Hematopoietic multipotent progenitor cell (in vitro differentiated cells): ENCODE measurements at places on chromosomes 7 and 10.

- DNase-seq: peak; percentile 26
Measured at GRCh38 chr7:2838873-2839578, 5.1 kb downstream of the GNA12 start.

DNA sequence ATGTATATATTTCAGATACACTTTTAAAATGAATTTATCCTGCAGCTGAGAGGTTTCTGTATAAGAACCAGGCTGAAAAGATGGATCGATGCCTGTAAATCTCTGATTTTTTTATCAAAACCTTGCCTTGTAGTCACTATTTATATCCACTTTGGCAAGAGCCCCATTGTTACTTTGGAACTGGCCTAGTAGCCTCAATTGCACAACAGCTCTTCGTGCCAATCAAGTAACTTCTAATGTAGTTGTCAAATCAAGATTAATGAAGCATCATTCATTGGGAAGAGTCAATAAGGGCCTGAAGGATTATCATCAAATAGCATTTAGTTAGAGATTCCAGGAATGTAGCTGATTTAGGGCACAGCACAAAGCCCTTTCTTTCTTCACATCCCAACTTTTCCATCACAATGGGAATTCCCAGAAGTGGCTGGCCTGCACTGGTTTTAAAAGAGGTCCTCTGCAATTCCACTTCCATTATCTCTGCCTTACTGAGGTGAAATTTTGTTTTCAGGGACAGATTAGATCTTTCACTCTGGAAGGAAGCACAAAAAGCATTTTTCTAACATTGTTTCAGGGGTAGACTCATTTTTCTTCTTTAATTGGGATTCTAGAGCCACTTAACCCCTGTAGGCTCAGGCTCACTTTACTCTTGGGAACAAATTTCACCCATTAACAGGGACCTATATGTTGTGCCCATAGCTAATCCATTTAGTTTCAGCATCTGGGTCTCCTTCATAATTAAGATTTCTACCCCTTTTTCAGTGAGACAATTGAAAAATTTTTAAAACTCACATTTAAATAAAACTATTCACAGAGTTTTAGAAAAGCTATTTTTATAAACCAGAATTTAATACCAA is 97.8 kb downstream of the CALCR start:
- no peak for DNase-seq

- DNase-seq: peak; percentile 18
Measured at GRCh38 chr7:92732316-92733036, 103.9 kb downstream of the CDK6 start.

DNA sequence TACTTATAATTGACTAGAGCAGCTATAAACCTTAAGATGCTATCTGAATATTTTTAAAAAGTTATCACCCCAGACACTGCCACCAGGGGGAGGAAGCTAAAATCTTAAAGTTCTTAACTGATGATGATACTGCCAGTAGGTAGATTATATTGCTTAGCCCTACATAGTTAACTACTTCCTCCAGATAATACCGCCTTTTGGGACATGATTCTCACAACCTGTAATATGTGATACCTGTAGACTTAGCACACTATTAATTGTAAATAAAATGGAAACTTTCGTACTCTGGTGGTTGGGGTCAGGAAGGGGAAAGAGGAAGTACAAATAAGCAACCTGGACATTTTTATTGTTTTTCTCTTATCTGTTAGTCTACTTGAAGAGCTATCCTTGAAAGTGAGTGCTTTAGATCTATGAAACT is 268.9 kb downstream of the ADK start:
- peak; percentile 5 for DNase-seq

- no peak for DNase-seq
Measured at GRCh38 chr7:21947056-21947455, 1.4 kb upstream of the CDCA7L start.

DNA sequence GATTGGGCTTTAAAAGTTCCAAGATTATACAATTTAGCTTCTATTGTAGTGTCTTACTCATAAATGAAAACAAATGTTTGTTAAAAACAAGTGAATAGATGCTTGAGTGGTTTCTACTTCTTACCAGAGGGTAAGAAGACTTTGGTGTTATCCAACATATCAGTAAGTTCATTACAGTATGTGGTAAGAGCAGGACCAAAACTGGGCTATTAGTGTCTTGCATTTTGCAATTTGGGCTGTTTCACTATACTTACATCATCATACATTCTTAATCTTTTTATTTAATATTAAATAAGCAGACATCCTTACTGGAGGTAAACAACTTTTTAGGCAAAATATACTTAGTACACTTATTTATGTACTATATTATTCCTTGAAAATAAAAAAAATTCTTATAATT is 248.4 kb upstream of the HGF start:
- DNase-seq: no peak

DNA sequence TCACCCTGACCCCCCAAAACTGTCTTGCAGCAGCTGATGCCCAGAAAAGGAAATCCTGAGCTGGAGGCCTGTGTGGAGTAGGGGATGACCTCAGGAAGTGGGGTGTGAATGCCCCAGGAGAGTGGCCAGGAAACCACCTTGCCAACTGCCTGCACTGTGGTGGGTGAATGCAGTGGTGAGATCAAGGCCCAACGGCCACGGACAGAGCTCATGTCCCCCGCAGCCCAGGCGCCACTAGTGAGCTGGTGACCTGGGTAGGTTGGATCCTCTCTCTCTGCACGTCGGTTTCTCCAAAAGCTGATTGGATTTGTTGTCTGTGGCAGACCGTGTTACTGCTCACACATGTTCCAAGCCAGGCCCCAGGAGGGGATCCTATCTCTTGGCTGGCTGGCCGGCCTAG is 448.9 kb downstream of the TCERG1L start:
- DNase-seq: no peak

DNA sequence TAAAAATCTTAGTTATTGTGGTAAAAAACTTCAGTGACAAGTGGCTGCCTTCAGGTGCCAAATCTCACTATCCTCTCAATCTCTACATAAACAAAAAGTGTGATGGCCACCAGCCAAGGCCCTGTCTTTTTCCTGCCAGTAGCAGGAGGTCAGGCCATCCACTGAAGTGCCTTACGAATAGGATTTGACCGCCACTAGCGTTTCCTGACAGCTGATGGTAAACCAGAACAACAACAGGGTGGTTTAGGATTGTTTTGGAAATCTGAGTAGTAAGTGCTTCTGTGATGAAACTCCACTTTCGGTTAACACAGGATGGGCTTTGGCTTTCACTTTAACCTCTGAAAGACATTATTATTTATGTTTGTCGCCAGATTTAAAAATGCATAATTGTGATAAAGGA is 55.7 kb upstream of the OGDHL start:
- no peak for DNase-seq

DNA sequence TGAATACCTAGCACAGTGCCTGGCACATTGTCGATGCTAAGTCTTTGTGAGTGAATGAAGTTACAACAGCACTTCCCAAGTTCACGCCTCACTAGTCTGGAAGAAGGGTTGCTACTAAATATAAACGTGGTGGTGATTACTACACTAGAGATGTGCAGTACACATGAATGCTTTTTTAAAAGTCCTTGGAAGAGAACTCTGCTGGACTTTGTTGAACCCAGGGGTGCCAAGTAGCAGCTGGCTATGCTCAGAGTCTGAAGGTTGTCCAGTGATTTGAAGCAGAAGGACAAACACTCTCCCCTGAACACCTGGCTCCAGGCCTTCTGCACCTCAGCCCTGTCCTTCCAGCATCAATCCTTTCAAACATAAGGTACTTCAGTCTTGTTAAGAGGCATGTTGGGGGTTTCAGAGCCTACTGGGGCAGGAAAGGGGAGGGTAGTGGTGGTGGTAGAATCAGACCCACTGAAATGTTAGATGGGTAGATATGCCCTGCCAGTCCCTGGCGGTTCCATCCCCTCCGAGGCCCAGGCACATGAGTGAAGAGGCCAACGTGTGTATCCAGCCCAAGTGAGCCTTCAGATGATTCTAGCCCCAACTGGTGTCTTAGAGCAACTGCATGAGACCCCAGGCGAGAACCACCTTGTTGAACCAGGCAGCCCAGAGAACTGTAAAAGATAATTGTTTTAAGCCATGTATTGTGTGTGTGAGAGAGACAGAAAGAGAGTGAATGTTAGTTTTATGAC is 94.4 kb downstream of the TAX1BP1 start:
- DNase-seq: no peak

- no peak for DNase-seq
Measured at GRCh38 chr7:117872561-117873309, 506 bp downstream of the CTTNBP2 start.

- no peak for DNase-seq
Measured at GRCh38 chr10:1214882-1215540, 158.8 kb downstream of the WDR37 start.

- DNase-seq: no peak
Measured at GRCh38 chr7:106488465-106488864, 172.5 kb downstream of the CCDC71L start.

DNA sequence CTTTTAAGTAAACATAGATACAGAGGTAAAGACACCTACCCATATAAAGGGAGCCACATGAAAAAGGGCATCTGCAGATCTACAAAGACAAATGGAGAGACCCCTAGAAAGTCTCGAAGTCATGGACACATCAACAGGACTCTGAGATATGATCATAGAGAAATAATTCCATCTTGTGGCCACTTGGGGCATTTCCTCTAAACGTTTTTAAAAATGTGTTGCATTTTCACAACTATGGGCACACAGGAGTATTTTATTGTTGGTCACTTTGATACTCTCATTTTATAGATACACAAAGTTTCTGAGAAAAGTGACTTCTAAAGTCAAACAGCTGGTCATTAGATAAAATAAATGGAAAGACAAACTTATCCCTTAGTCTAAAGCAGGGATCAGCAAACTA is 87.1 kb downstream of the CRTAC1 start:
- DNase-seq: no peak

DNA sequence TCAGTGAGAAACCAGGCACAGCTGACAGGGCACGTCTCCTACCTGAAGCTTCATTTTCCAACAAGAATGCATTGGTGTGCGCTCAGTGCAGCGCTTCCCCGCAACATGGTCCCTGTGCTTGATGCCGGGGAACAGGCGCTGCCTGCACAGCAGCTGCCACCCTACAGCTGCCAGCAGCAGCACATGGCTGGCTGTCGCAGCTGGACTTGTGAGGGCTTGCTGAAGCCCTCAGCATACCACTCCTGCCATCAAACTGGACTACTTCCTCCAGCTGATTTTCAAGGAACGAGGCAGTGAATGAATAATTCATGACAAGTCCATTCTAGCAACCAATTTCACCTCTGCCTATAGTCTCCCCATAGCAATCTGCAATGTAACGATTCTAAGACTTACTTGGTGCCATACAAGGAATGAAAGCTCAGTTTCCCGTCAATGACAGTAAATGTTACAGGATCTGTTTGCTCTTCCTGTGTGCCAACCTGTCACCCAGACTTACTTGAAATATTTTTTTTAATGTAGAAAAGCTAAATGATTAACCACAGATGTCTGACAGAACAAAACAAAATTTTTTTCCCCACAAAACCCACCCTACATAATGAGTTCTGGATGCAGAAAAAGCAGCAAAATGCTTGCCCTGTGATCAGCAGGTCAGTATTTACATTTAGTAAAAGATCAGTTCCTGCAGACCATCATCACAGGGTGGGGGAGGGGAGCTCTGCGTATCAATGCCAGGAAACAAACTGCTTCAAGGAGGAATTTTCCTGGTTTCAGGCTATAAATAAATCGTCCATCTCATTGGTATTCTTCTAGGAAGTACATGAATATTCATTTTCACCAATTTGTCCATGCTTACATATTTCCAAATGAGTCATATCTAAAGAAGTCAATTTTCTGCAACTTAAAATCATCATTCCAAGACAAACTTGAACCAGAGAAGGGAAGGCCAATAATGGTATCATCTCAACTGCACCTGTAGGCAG is 140.6 kb downstream of the ALOX5 start:
- no peak for DNase-seq

DNA sequence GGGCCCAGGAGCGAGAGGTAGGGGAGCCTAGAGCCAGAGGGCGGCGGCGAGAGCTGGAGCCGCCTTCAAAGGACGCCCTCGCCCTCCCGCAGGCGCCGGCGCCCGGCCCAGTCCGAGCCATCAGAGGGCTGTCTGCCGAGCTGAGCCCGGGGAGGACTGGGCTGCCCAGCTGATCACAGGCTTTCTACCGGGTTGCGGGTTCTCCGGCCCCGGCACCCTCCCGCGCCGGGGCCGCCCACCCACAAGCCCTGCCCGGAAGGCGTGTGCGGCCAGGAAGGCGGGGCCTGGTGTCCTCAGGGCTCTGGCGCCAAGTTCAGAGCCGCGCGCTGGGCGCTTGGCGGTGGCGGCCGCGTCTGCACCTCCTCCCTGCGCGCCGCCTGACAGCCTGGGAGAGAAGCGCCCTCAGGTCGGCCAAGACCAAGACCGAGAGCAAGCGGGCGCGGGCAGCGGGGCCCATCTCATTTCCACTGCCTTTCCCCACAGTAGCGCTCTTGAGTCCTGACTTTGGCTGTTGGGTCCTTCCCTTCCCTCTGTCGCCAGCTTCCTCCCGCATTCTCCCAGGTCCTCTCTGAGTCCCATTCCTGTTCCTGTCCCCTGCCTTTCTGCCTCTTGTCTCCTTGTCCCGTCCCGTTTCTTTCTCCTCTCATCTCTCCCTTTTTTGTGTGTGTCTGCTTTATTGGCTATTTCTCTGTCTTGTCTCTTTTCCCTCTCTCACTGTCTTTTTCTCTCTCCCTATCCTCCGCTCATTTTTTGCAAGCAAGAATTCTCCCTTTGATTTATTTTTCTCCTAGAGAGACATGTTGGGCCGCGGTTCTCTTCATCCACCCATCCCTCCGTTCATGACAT is 60.6 kb upstream of the MSMB start:
- DNase-seq: peak; percentile 60

GRCh38 chr10:131177431-131178327 is 133.8 kb downstream of the TCERG1L start:
- DNase-seq: no peak

- DNase-seq: no peak
Measured at GRCh38 chr10:131585761-131586160, 274.2 kb upstream of the TCERG1L start.

GRCh38 chr7:45988405-45989057 is 67.5 kb upstream of the IGFBP3 start:
- DNase-seq: no peak

DNA sequence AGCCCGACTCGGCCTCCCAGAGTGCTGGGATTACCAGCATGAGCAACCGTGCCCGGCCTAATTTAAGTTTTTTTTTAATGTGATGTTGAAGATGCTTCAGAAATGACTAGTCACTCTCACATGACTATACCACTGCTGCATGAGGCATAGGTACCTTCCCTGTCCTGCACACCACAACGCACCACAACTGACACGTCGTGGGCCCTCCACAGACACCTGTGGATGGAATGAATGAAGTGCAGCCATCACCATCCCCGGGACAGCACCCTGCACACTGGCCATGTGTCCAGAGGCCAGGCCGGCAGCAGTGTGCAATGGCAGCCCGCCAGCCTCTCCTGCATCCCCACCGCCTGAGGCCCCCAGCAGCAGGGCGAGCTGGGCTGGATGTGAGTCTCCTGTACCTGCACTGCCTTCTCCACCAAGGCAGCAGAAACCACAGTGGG is 55.1 kb downstream of the VOPP1 start:
- DNase-seq: no peak
